ENCODE measurements at places on chromosomes 6 and 20.

GRCh38 chr6:122145246-122145645 lies 254.2 kb upstream of the HSF2 start:
- no peak for DNase-seq

- peak; percentile 65 for DNase-seq
These were observed 11.5 kb downstream of the LPIN3 start for GRCh38 chr20:41352106-41352505.

- DNase-seq = peak; percentile 52
These were observed 978 bp downstream of the WFDC6 start for GRCh38 chr20:45538209-45538799.

DNA sequence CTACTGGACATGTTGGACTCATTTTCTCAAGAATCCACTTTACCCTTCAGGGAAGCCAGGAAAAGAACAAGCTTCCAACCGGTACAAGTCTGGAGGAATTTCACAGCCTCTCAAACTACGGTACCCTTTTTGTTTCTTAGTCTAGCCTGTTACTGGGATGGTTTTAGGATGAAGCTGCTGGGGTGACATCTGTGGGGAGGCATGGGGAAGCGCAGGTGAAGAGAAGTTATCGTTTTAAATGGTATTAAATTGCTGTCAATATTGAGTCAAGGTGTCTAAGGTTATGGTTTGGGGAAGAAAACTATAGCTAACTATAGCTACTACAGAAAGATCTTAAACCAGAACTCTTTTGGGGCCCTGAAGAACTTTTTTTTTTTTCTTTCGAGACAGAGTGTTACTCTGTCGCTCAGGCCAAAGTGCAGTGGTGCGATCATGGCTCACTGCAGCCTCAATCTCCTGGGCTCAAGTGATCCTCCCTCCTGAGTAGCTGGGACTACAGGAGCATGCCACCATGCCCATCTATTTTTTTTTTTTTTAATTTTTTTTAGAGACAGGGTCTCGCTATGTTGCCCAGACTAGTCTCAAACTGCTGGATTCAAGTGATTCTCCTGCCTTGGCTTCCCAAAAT lies 128.7 kb downstream of the RIN2 start:
- no peak for DNase-seq

GRCh38 chr20:5967469-5967868 lies 17.0 kb downstream of the MCM8 start:
- DNase-seq = no peak

DNA sequence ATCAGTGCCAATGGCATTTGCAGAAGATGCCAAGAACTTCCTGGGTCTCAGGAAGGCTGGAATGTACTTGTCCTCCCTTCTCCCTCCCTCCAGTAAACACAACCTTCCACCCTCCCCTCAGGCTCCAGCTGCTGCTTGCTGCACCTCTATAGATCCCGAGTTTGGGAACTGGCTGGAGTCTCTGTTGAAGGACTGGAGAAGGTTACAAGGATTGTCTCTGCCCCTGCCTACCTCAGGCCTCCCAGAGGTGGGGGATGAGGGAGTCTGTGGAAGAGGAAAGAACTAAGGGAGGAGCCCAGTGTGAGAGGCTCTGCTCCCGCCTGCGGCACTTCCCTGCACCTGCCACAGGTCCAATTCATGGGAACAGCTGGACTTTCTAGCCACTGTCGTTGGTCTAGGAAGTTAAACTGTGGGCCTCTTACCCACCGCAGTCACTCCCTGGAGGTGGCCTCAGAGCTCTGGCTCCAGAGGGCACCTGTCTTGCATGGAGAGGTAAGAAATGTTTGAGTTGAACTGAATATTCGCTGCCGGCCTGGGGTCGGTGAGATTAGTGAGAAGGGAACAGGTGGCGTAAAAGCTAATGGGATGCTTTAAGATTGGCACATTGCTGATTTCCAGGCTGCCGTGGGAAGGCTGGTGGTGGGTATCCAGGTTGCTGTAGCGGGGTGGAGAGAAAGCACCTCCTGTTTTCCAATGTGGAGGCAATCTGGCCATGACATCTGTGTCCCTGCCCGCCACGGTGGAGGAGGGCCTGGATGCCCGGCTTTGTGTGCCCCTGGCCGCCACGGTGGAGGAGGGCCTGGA lies 54.3 kb downstream of the PPP1R14C start:
- DNase-seq = no peak

GRCh38 chr6:112065426-112065986 lies 11.6 kb downstream of the CCN6 start:
- DNase-seq = no peak

All from iPS-NIHi11 (cell line).